Activated CD8-positive, alpha-beta memory T cell treated with anti-CD3 and anti-CD28 coated beads for 1 hour (primary cell): ENCODE measurements at places on chromosomes 4 and X.

DNA sequence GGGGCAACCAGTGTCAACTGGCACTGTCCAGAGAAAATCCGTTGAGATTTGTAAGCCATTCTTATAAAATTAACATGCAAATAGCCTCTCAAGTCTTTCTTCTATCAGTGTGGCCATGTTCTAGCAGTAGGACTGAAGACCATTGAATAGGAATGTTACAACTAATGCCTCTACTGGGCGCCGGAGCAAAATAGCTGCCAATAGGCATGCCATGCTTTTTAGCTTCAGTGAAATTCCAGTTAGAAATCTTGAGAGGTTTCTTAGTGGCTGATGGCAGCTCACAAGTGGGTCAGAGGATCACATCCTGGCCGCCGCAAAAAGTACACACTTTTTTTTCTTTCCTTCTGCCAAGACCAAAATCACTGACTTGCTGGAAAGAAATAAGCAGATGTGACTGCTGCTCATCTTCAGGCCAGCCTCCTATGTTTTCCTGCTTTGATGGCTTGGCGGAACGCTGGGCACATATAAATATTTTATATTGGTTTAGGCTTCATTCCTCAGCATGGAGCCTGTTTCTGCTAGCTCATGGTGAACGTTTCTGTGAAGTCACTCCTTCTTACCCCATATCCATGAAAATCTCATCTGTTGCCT is 293.1 kb downstream of the TENM3 start:
- DNase-seq, result no peak

DNA sequence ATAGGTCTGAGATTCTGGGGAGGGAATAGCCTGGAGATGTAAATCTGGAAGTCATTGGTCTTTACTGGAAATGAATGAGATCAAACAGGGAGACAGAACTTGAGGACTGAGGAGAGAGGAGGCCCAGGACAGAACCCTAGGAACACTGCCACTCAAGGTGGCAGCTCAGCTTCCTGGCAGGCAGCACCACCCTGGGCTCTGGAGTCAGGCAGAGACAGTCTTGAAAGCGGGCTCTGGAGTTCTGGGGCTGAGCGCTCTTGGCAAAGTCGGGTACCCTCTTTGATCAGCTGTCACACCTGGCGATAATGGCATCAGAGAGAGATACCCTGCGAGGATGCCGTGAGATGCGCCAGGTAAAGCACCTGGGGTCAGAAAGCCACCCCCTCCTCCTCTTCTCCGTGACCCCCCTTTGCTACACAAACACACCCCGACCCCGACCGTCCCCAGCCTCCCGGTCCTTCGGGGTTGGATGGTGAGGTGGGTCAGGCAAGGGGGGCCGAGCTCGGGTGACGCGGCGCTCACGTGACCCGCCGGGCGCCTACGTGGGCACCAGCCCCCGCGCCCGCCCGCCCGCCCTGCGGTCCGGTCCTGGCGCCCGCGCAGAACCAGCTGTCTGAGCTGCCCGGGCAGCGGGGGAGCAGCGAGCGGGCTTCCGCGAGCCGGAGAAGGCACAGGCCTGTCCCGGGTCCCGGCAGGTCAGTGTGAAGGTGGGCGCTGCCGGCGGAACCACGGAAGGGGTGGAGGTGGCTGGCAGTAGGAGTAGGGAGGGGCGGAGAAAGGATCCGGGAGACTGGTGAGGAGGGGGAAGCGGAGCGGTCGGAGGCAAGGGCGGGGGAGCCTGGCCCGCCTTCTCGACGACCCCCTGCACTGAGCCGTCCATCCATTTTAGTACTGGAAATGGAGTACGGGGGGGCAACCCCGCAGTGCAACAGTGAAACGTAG is at the start of gene TCEAL3:
TCEAL3 (plus strand) TSS at position 600 of the 942 bp plus-strand sequence. CDS start 1,102 bp downstream, outside the sequence.
- DNase-seq, result no peak

DNA sequence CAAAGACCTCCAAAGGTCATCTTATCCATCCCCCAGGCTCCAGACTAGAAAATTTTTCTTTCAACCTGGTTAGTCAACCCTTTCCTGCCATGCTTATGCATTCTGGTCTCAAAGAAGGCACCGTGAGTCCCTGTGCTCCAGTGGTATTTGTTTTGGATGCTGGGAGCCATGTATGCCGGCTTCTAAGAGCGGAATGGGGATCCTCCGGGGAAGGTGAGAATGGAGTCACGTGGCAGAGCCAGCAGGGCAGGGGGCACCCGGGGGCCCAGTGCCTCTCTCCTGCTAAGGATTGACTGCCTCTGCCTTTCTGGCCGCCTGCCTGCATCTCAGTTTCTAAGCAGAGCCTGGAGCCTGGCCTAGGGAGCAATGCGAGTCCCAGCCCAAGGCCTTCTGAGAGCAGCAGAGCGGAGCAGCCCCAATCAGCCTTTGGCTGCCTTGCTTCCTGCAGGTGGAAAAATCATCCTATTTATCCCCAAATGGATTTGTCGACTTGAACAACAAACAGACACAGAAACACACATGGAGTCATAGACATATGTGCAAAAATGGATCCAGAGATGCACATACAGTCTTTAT is 141.0 kb downstream of the PJA1 start:
- no peak for DNase-seq

DNA sequence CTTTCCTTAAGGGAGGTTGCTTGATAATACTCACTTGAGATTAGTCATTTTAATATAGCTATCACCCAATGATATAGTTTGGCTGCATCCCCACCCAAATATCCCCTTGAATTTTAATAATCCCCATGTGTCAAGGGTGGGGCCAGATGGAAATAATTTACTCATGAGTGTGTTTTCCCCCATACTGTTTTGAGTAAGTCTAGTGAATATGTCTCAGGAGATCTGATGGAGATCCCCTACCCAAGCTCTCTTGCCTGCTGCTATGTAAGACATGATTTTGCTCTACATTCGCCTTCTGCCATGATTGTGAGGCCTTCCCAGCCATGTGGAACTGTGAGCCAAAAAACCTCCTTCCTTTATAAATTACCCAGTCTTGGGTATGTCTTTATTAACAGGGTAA is 539.7 kb upstream of the GRID2 start:
- DNase-seq, result no peak

- DNase-seq, result no peak
Measured at GRCh38 chr4:48255959-48256342, 13.7 kb downstream of the TEC start.

GRCh38 chr4:1178300-1179088 is 6.1 kb upstream of the SPON2 start:
- no peak for DNase-seq

DNA sequence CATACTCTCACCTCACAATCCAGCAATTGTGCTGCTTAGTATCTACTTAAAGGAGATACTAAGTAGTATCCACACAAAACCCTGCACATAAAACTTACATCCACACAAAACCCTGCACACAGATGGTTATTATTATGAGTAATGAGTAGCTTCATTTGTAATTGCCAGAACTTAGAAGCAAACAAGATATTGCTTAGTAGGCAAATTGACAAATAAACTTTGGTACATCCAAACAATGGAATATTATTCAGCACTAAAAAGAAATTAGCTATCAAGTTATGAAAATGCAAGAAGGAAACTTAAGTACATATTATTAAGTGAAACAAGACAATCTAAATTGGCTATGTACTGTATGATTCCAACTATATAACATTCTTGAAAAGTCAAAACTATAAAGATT is 80.6 kb downstream of the NPY2R start:
- no peak for DNase-seq

DNA sequence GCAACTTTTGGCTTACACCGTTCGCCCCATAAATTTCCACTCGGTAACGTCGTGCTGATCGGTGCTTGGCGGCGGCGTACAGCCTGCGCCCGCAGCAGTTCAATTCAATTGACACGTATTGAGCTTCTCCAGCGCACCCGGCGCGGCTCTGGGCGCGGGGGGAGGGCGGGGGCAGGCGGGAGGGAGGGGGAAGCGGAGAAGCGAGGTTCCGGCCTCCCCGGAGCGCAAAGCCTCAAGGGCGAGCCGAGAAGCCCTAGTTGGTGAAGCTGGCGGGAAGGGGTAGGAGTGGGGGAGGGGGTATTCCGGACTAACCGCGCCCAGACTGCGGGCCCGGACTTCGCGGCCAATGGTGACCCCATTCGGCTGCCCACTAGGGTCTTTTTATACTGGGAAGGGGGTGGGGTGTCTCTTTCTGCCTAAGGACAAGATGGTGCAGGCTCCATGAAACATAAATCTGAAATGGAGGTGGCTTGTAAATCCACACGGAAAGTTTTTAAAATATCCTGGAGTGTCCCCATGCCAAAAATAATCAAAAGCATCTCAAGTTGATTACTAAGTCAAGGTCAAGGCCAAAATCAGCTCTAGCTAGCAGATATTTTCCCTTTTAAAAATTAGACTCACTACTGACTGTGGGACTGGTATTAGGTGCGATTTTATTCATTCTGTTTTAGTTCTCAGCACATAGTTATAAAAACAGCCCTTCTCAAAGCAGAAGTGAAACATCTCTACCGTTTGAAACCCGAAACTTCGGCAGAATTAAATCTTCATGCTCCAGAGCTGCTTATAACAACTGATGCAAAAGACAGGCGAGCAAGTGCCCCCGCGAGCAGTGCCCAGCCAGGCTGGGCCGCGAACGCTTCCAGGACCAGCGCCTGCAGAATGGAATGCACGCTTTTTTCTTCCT is 1.5 kb upstream of the BCOR start:
- no peak for DNase-seq

DNA sequence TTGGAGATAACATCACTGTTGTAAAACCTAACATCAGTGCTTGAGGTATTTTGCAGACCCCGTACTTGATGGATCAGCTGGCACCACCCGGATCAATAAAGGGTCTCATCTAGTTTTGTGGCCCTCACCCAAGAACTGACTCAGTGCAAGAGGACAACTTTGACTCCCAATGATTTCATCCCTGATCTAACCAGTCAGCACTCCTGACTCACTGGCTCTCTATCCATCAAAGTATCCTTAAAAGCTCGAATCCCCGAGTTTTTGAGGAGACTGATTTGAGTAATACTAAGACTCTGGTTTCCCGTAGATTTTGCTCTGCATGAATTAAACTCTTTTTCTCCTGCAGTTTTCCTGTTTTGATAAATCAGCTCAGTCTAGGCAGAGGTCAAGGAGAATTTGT is 2498.1 kb downstream of the PCDH7 start:
- no peak for DNase-seq

DNA sequence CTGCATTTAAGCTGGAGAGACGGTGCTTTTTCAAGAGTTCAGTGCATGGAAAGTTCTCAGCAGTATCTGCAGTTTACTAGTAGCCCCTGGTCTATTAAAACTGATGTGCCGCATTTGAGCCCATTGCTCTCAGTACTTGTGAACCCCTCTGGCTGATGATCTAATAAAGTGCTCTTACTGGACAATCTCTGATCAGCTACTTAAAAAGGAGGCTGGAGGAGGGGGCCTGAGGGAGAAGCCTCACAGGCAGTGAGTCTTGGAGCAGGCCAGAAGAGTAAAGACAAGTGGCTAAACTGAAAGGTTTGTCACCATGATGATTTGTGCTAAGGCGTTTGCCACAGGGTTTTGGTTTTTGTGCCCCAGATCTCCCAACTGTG is 138.5 kb downstream of the ARX start:
- no peak for DNase-seq

DNA sequence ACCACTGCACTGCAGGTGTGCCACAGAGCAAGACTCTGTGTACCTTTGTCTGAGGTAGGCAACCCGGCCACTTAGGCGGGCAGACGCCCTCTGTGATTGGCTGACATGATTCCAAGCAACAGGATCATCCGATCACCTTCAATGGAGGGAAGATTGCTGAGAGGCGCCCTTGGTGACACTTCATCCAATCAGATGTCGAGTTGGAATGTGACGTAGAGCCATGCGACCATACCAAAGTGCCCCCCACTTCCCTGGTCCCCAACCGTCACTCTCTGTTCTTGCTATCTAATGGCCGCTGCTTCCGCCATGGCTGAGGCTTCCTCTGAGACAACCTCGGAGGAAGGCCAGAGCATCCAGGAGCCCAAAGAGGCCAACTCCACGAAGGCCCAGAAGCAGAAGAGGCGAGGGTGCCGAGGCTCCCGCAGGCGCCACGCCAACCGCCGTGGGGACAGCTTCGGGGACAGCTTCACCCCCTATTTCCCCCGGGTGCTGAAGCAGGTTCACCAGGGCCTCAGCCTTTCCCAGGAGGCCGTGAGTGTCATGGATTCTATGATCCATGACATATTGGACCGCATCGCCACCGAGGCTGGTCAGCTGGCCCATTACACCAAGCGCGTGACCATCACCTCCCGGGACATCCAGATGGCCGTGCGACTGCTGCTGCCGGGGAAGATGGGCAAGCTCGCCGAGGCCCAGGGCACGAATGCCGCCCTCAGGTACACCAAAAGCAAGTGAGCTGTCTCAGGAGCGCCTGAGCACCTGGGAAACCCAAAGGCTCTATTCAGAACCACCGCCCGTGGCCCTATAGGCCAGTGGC is at the start of gene H2BW2:
H2BW2 (plus strand) TSS at position 268 of the 817 bp plus-strand sequence; CDS start at position 307, 39 bp downstream.
- DNase-seq, result no peak

GRCh38 chr4:71635139-71635748 is 148.6 kb downstream of the GC start:
- DNase-seq, result no peak

DNA sequence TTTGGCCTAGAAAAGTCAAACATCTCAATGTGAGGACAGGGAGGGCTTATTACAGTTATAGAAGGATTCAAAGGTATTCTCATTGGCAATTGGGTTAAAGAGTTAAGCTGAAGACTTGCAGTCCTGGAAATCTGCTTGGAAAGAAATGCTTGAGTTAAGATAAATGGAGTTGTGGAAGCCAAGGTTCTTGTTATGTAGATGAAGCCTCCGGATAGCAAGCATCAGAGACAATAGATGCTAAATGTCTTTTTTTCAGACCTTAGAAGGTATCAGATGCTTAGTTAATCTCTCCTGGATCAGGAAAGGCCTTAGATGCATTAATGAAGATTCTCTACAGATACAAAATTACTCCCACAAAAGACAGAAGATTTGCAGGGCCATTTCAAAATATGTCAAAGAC is 299.3 kb downstream of the CFAP47 start:
- DNase-seq, result no peak

GRCh38 chrX:7067256-7067655 is 80.3 kb upstream of the STS start:
- no peak for DNase-seq

DNA sequence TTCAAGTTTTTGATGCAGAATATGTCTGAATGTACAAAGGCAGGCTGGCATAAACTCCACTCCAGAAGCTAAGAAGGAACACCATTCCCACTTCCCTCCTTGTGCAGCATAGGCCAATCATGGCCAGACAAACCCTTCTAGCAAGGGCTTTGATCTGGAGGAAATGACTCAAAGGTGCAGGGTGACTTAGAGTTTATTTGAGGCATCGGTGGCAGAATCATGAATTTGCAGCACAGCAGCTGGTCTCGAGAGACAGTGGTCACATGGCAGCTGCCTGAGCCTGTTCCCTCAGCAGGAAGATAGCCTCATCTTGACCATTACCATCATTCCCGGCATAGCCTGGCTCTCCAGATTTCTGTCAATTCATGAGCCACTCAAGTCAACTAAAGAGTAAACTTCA is 154.5 kb downstream of the ATP10D start:
- no peak for DNase-seq

DNA sequence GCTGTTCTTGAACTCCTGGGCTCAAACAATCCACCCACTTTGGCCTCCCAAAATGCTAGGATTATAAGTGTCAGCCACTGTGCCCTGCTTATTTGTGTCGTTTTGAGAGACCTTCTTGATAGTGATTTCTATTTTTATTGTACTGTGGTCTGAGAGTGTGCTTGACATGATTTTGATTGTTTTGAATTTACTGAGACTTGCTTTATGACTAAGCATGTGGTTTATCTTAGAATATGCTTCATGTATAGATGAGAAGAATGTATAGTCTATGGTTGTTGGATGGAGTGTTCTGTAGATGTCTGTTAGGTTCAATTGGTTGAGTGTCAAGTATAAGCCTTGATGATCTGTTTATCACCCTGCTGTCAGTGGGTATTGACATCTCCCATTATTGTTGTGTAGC is 789.3 kb downstream of the IL1RAPL1 start:
- no peak for DNase-seq
